ENCODE measurements at places on chromosomes 11 and 22.

GRCh38 chr11:118690553-118691304 is 11.3 kb upstream of the TREH start:
- no peak for DNase-seq

DNA sequence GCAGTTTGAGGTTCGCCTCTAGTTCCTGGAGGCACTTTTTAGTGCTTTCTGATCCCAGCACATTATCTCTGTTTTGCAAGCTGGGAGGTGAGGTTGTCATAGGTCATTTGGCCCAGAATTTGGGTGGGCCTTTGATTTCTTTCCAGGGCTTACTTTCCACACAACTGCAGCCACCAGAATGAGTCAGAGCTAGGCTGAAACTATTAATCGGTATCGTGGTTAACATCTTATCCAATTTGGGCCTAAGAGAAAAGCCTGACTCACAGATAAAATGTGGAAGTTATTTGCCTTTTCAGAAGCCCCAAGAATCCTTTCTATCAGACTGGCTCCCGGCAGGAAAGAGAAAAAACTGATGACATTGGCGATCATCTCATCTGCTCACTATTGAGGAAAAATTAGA is 166.4 kb downstream of the KIRREL3 start:
- DNase-seq: no peak

DNA sequence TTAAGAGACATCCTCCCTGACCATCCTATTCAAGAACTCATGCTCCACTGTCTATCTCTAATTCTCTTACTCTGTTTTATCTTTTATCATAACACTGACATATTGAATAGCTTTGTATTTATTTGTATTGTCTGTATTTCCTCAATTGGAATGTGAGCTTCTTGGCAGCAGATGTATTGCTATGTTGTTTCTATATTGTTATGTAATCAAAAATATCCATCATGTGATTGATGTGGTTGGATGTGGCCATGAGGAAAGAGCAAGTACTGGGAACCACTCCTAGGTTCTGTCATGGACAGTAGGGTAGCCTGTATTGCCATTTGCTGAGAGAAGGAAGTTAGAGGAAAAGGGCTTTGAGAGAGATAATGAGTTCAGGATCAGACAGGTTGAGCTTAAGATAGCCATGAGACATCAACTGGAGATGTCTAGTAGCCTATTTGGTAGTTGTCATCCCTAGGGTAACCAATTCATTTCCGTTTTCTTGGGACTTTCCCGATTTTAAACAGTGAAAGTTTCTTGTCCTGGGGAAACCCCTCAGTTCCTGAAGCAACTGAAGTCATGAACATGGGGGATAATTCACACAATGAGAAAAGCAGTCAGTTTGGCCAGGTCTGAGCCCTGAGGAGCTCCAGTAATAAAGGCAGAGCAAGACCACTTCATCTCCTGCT is 404.5 kb downstream of the INSC start:
- no peak for DNase-seq

GRCh38 chr11:77502346-77502905 is 28.5 kb upstream of the PAK1 start:
- DNase-seq: no peak

DNA sequence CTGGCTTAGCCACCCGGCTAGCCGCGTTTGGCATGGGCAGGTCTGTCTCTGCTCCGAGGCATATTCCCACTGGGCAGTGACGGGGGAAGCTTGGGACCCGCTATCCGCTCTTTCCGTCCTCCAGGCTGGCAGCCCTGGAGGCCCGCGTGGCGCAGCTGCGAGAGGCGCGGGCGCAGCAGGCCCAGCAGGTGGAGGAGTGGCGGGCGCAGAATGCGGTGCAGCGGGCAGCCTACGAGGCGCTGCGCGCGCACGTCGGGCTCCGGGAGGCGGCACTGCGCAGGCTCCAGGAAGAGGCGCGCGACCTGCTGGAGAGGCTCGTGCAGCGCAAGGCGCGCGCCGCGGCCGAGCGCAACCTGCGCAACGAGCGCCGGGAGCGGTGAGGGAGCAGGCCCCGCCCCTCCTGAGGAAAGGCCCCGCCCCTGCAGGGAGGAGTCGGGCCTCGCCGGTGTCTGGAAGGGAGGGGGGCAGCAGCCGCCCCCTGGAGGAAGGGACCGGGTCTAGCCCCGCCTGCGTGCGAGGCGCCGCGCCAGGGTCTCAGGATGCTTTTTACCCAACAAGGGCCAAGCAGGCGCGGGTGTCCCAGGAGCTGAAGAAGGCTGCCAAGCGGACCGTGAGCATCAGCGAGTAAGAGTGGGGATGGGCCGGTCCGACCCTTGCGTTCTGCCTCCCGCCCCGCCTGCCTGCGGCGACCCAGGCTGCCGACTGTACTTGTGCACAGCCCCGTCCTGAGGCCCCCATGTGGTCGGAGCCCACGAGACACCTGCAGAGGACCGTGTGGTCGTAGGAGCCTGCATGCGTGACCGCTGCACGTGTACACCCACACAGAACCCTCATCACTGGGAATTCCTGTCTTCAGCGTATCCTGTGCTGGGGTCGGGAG is 7.9 kb downstream of the ATG16L2 start:
- peak; percentile 82 for DNase-seq

DNA sequence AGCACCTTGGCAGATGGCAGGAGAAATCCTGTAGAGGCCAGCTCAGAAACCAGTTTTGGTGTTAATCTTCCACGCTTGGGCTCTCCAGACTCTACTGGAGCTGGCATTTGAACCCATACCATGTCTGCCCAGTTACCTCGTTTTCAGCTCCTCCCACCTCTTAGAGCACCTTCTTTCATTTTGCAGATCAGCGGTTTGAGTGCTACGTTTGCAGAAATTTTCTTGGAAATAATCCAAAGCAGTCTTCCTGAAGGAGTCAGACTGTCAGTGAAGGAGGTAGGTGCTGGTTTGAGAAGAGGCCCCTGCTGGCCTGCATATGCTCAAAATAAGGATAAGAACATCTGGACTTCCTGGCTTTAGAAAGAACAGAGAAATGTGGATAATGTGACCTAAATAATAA is 13.7 kb downstream of the COA4 start:
- no peak for DNase-seq

- no peak for DNase-seq
These were observed 2198.2 kb upstream of the RAG2 start for GRCh38 chr11:38796281-38796680.

GRCh38 chr11:76665921-76666351 is 4.6 kb downstream of the LRRC32 start:
- no peak for DNase-seq

GRCh38 chr22:35315855-35316745 is 16.4 kb downstream of the TOM1 start:
- no peak for DNase-seq

- no peak for DNase-seq
These were observed 15.9 kb upstream of the PRODH start for GRCh38 chr22:18952022-18952421.

GRCh38 chr22:38169116-38169515 is 12.5 kb downstream of the PLA2G6 start:
- no peak for DNase-seq

DNA sequence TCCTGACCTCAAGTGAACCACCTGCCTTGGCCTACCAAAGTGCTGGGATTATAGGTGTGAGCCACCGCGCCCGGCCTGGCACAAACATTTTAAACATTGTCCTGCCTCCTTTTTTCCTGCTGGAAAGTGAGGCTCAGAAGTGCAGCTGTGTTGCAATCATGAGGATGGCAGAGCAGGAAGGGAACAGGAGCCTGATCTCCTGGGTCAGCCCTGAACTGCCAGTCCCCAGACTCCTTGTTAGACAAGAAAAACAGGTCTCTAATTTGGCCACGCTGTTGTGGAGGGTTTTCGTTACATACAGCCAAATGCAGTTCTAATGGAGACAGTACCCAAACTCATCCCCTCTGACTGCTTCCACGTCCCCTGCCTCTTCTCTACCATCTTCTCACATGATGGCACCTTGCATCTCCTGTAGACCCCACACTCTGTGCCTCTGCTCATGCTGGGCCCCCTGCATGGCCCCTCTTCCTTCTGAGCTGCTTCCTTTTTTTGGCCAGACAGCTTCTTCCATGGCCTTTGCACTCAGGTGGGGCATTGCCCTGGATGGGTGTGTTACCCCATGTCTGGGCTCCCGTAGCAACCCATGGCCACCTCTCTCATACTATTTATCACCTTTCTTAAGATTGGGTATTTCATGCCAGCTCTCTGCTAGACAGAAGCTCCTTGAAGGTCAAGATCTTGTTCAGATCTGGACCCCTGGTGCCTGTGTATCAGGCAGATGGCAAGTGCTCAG is 227.1 kb downstream of the CEP164 start:
- DNase-seq: no peak

GRCh38 chr11:12683874-12684273 is 9.7 kb downstream of the TEAD1 start:
- no peak for DNase-seq

- DNase-seq: no peak
These were observed 56.2 kb downstream of the SBF1 start for GRCh38 chr22:50418624-50419023.

- no peak for DNase-seq
These were observed 2.4 kb downstream of the KIAA0930 start for GRCh38 chr22:45238076-45238956.

DNA sequence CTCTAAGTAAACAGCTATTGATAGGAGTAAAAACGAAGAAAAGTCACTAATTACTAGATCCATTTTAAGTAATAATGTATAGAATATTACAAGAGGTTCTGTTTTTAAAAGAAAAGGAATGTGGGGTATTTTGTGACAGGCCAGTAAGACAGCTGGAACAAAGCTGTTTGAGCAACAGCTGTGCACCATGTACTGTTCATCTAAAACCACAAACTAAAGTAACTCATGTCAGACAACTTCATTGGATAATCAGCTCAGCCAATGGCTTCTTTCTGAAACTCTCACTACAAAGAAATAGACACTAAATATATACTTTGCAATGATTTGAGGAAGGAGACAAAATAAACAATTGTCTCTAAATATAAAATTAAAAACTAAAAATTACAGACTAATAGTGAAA is 16.1 kb downstream of the RRAS2 start:
- no peak for DNase-seq

DNA sequence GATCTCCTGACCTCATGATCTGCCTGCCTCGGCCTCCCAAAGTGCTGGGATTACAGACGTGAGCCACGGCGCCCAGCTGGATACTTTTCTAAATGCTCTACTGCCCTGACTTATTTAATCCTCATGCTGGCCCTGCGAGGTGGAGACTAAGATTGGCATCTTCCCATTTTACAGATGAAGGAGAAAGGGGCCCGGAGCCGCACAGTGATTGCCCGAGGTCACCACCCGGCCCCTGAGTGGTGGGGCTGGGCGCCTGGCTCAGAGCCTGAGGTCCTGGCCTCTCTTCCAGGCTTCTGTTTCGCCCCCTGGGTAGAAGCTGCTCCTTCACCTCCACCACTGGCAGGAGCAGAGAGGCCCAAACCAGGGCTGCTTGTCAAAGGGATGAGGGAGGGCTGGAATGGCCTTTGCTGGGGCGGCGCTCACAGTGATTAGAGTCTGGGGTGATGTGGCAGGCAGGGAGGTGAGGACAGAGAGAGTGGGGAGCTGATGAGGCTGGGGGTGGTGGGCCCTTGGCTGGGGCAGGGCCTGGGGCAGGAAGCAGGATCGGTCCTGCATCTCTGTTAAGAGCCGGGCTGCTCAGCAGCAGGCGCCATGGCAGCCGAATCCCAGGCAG is 15.4 kb upstream of the MPPED1 start:
- no peak for DNase-seq

DNA sequence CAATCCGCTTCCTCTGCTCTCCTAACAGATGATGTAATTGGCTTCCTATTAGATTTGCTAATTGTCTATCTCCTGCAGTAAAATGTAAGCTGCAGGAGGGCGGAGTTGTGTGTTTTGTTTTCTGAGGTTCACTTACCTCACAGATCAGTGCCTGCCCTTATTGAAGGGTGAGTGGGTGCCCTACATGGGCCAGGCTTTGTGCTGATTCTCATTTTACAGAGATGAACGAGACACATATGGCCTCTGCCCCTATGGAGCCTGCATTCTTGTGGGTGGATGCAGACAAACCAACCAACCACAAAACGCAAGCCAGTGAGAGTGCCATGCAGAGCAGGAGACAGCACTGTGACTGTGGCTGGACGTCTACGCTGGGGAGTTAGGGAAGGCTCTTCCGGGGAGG is 9.9 kb downstream of the TESMIN start:
- no peak for DNase-seq

DNA sequence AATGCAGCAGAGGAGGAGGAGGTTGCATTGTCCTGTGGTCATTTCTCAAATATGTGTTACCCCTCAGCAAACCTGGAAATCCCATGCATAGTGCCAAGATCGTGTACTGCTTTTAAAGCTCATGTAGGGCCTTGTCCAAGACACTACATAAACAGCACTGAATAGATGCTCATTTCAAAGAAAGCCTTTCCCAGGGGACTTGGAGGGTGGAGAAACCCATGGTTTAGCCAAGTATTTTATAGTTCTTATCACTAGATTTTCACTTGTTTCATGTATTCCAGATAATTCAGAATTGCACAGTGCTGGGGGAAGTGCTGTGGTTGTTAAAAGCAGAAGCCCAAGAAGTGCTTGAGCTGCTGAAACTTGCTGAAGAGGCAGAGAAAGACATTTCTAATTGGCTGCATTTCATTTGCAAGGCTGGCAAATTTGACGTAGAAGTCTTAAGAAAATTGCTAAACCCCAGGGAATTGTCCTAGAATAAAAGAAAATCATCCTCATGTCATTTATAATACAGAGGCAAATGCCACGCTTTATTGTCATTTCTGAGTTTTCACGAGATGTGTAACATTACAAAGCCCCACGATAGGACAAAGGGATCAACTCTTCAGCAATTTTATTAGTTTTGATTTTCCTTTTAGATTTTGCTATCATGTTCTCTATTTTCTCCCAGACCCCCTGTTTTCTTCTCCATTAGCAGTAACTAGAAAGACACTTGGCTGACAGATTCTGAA is 20.1 kb downstream of the CSRP3 start:
- no peak for DNase-seq

DNA sequence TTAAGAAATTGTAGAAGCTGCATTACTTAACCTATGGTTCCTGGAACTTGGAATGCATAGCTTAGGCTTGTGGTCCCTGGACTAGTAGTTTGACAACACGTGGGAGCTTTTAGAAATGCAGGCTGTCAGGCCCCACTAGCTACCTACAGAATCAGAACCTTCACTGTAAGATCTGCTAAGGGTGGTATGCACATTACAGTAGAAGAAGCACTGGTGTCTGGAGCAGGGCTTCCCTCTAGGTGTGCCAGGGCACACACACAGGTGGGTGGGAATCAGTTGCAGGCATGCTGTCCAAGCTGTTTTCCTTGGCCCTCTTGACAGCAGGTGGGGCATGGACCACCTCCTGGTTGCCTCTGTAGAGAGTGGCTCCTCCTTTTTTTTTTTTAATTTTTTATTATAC is 8.8 kb downstream of the NNMT start:
- no peak for DNase-seq

DNA sequence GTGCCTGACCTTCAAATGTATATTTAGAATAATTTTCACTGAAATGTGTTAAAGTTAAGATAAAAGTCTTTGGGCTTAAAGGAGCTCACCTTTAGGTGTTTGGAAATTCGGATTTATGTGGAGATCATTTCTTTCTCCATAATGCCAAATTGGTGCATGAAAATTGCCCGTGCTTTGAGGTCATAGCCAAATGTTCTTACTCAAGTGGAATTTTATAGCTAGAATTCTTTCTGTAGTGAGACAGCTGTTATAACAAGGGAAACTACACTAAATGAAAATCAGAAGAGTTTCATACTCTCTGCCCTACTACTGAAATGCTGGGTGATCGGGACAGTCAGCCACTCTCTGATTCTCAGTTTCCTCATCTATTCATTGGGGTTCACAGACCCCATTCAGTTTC is 89.5 kb upstream of the DBX1 start:
- no peak for DNase-seq

GRCh38 chr22:36918586-36919284 is 5.3 kb downstream of the CSF2RB start:
- DNase-seq: no peak

GRCh38 chr11:19320827-19321226 is 80.1 kb upstream of the E2F8 start:
- no peak for DNase-seq
